ENCODE measurements at places on chromosomes 16 and 17. TPM values are rescaled to one million over a fixed set of nuclear protein-coding genes. Genes with fewer than 3 reads are reported as not detected.

HSD17B2 gene
- total RNA-seq: 32.8 TPM

DNA sequence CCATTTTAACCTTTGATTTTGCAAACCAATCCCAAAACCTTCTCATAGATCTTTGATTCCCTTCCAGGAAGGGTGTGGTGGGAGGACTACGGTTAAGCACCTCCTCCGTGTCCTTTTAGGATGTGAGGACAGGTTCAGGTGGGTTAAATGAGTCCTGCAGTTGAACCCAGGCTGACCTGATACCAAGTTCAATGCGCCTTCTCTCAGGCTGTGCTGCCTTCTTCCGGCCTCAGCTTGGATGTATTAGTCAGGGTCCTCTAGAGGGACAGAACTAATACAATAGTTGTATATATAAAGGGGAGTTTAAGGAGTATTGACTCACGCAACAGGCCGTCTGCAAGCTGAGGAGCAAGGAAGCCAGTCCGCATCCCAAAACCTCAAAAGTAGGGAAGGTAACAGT lies 10.5 kb upstream of the CSF3 start:
- no peak for DNase-seq

DNA sequence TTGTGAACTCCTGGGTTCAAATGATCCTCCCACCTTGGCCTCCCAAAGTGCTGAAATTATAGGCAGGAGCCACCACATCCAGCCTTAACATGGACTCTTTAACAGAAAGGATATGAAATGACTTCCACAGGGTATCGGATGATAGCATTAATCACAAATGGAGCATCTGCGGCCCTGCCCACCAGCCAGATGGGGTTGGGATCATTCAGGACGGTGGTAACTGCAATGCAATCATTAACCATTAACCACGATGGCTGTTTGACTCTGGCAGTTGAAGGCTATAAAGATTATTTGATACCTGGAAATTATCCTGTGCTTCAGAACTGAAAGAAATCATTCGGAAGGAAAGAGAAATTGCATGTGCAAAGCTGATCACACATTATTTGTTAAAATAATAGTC lies 5.3 kb upstream of the CHST5 start:
- DNase-seq: no peak

TLCD2 gene
- 0.78 TPM for total RNA-seq

DHODH gene
- 3.6 TPM for total RNA-seq

DNA sequence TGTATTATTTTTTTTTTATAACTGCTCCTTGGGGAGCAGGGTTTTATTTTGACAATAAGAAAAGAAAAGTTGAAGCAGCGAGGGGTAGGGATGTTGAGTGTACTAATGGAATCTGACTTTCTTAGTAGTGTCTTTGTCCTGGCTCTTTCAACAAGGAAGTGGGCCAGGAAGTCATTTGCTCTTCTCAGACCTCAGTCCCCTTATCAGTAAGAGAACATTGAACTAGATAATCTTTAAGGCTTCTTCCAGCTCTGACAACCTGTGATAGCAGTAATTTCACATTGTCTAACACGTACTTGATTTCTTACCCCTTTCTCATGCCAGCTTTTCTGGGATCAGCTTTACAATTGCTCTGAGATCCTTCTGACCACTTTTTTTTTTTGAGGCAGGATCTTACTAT lies 8.3 kb downstream of the LIG3 start:
- no peak for DNase-seq

CDH3 gene
- total RNA-seq: 8.6 TPM

DNA sequence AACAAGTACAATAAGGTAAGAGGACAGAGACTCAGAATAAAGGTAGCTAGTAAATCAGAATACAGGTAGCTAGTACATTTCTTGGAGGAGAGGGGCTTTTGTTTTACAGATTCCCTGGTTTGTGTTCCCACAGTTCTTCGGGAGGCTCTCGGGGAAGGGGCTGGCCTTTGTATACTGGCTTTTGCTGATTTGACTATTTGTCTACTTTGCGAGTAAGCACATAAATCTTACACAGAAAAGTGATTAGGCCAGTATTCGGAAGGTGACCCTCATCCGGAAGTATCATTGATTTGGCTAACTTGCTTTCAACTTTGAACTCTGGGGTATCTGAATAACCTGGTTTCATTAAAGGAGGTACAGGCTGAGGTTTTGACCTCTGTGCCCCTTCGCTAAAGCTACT lies 21.4 kb upstream of the SNTB2 start:
- DNase-seq: no peak

GRCh38 chr17:78241277-78242023 lies 10.0 kb downstream of the TMEM235 start:
- no peak for DNase-seq

GRCh38 chr17:54259476-54259875 lies 436.7 kb downstream of the KIF2B start:
- no peak for DNase-seq

CCL7 gene
- not detected for total RNA-seq

- no peak for DNase-seq
These were observed 6.6 kb downstream of the WFIKKN2 start for GRCh38 chr17:50841949-50842354.

DNA sequence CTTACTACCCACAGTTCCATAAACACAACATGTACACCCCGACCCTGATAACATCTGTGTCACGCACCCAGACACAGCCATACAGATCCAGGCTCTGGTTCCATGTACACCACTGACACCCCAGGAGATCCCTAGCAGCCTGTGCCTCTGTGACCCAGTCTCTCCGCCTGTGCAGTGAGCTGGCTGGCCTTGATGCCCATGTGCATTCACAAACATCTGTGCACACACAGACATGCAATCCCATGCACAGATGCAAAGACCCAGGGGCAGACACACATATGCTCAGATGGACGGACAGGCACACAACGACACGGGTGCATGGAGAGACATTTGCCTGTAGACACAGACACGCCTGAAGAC lies 4.1 kb downstream of the CCDC102A start:
- no peak for DNase-seq

GRCh38 chr17:8387914-8388651 lies 5.1 kb upstream of the RPL26 start:
- no peak for DNase-seq

- DNase-seq: no peak
These were observed 10.1 kb downstream of the TCF25 start for GRCh38 chr16:89883346-89884040.

DNA sequence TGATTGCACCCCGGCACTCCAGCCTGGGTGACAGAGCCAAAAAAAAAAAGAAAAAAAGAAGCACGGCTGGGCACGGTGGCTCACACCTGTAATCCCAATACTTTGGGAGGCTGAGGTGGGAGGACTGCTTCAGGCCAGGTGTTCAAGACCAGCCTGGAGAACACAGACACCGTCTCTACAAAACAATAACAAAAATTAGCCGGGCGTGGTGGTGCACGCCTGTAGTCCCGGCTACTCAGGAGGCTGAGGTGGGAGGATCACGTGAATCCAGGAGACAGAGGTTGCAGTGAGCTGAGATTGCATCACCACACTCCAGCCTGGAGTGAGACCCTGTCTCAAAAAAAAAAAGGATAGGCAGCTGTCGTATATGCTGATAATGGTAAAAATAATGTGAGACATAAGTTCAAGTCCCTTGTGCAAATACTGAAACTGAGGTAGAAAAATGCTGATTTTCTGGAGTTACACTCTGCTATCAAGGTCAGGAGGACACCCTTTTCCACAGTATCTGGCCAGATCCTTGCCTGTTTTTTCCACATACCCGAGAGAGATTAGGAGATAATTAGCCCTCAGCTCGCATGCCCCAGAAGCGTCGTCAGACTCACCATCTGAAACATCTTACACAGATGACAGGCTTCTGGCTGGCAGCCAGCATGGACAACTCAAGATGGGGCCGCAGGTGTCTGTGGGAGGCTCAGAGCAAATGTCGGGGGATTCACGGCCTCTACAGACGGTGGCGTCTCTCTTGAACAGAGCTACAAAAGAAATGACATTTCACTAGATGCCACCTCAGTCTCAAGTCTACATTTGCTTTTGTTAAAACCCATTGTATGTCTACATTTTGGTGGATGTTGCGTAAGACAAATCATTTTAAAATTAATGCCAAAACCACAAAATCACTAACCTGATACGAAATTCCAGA lies 36.8 kb downstream of the WDR45B start:
- no peak for DNase-seq

GCGR gene
- total RNA-seq: not detected

GRCh38 chr17:75915268-75915667 lies 10.6 kb upstream of the MRPL38 start:
- no peak for DNase-seq

STH gene
- total RNA-seq: not detected

- DNase-seq: no peak
These were observed 877 bp upstream of the BCL7C start for GRCh38 chr16:30894540-30895368.

CTRB2 gene
- not detected for total RNA-seq

OR3A2 gene
- total RNA-seq: not detected

CLUH gene
- 63.3 TPM for total RNA-seq

- DNase-seq: no peak
These were observed 10.5 kb upstream of the HEATR6 start for GRCh38 chr17:60089096-60089806.

DNA sequence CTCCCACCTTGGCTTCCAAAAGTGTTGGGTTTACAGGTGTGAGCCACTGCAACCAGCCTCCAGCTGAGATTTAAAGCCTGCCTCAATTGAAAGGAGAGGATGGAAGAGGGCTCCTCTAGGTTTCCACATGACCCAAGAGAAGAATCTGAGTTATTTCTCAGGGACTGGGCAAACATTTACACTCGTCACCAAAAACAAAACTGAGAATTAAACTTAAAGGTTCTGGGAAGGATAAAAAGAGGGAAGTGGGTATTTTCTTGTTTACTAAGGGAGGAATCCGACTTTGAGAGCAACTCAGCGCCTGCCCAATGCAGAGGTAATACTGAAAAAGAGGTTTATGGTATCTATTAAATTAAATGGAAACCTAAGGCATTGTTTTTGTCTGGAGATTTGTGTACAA lies 13.3 kb downstream of the HOXB1 start:
- DNase-seq: no peak

DNA sequence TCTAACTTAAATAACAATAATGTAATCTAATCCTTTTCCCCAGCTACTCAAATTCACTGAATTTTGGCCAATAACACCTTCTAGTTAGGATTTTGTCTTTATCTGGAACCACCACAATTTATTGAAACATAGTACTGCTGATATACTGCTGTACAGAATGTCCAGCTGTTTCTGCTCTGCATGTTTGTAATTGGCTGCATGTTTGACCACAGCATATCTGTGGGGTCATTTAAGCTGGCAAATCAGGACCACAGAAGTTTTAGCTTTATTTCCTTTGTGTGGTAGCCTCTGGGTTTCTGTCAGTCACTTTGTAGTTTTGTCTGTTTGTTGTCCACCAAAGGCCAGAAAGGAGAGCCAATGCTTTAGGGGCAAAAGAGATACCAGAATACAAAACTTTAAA lies 22.2 kb upstream of the RAB11FIP4 start:
- no peak for DNase-seq

CCDC57 gene
- 10.2 TPM for total RNA-seq

DNA sequence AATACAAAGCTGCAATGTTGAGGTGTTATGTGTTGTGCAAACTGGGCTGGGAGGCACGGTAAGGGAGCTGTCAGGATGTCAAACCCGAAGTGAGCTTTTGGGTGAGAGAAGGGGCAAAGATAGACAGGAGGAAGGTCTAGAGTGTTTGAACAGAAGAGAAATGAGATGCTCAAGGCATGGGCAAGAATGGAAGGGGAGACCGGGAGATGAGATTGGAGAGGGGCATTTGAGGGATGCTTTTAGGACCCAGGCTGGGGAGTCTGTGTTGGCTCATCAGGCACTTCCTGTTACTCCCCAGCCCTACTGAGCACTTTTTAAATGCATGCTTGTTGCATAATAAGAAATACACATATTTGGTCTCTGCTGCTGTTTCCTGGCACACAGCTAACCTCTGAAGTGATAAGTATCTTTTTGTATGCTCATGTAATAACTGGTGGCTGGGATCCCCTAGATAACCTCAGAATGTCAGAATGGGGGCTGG lies 13.7 kb downstream of the UNC45B start:
- DNase-seq: no peak

- DNase-seq: no peak
These were observed 72.9 kb downstream of the METRNL start for GRCh38 chr17:83152227-83152744.

RNF222 gene
- total RNA-seq: not detected

ATF7IP2 gene
- 14.9 TPM for total RNA-seq

KCNJ2 gene
- 19.6 TPM for total RNA-seq

GJC1 gene
- 22.7 TPM for total RNA-seq

KRT31 gene
- total RNA-seq: not detected

- DNase-seq: no peak
These were observed 11.1 kb downstream of the USP6 start for GRCh38 chr17:5126719-5127488.

GRCh38 chr16:89522287-89522686 lies 14.1 kb downstream of the SPG7 start:
- DNase-seq: no peak

DNA sequence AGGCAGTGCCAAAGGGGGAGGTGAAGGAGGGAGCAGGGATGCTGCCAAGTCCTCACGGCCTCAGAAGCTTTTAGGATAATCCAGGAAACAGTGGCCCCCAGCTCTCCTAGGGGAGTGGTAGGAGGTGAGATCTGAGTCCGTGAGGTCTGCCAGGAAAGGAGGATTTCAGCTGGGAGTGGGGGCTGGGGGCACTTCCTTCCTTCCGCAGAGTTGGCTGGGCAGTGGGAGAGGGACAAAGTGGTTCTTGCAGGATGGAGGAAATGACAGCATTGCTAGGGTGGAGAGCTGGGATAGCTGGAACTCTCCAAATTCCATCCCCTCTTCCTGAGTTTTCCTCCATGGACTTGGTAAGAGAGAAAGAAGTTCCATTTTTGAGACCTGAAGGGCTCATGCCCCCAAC lies 4.8 kb upstream of the SP6 start:
- no peak for DNase-seq

GRCh38 chr16:51151961-51152663 lies 1.0 kb upstream of the SALL1 start:
- DNase-seq: no peak

GRCh38 chr17:5413682-5414081 lies 5.8 kb downstream of the NUP88 start:
- DNase-seq: peak; percentile 33

DNA sequence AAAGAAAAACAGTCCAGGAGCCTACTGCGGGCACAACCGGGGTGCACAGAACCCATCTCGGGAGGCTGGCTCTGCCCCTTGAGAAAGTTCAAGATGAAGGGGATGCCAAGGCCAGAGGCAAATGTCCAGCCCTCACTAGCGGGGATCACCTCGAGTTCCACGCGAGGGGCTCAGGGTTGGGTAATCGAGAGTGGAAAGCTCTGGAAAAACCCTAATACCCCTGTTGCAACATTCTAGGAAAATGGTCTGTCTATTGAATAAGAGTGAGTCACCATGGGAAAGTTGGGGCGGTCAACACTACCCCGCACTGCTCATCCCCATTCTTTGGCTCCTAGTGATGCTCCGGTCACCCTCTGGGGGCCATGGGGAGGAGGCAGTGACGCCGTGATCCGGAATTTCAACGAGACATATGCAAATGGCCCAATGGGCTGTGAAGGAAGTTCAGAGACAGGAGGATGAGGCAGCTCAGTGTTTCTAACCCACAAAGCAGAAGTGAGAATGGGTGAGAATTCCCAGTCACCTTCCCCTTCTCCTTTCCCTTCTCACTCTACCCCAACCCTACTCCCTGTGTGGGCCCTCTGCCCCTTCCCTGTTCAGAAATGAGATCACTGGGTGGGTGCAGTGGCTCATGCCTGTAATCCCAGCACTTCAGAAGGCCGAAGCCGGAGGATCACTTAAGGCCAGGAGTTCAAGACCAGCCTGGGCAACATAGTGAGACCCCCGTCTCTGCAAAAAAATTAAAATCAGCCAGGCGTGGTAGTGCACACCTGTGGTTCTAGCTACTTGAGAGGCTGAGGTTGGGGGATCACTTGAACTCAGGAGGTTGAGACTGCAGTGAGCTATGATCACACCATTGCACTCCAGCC lies 22.4 kb downstream of the SOCS3 start:
- no peak for DNase-seq
